ENCODE measurements at places on chromosomes 3 and 15.

DNA sequence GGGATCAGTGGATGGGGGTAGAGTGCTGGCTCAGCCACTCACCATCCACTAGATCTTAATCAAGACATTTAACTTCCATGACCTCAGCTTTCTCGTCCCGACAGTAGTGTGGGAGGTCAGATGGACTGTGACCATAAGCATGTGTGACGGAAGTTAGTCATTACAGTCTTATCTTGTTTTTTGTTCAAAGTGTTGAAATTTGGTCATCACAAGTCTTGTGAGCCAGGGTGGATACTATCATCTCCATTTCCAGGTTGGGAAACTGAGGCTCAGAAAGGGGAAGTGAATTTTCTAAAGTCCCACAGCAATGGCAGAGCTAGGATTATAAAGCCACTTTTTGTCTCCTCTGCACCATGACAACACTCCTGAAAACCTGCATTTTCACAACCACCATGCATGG, 32.0 kb upstream of the ITGA11 start:
- no peak for DNase-seq

GRCh38 chr3:133384331-133385027, 15.4 kb upstream of the BFSP2 start:
- DNase-seq = no peak

DNA sequence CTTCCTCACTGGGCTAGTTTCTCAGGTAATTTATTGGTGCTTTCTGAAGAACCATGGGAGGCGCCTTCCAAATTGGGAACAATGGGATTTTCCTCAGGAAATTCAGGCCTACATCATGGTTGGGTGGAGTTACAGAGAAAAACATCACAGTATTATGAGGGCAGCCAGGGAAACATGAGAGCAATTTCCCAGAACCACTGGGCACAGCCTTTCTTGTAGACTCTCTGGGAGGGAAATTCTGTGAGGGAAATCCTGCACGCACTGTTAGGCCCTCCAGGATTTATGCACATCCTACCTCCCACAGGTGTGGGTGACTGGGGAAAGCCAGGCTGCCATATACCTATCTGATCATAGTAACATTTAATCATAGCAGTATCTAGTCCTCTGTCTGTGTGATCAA, 13.2 kb downstream of the POPDC2 start:
- no peak for DNase-seq

DNA sequence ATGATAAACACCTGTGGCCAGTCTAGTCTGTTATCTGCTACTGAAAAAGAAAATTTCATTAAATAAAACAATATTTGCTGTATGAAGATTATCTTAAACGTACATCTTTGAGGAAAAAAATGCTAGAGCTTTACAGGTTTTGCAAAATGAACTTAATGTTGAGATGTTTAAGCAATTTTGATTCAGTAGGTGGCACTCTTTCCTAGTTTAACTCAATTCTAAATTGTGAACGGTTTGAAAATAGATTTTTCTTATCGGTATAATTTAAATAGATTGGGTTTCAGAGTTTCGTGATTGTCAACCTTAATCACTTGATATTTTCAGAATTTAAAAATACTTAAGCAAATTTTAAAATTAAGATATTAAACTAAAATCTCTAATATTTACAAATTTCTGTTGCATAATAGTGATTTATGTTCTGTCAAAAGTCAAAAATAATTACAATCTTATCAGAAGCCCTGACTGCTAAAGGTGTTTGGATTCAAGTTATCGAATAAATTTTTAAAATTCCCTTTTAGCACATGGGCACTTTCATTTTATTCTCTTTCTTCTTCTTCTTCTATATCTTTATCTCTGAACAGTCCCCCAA, 7.0 kb upstream of the RNF111 start:
- DNase-seq = peak; percentile 49

GRCh38 chr3:16665282-16665741, 60.1 kb upstream of the DAZL start:
- DNase-seq = no peak

GRCh38 chr3:2061360-2061759, 37.3 kb upstream of the CNTN4 start:
- no peak for DNase-seq

- no peak for DNase-seq
These were observed 85.4 kb downstream of the TIGIT start for GRCh38 chr3:114379266-114379665.

GRCh38 chr15:29133321-29133720, 136.3 kb downstream of the NSMCE3 start:
- no peak for DNase-seq

DNA sequence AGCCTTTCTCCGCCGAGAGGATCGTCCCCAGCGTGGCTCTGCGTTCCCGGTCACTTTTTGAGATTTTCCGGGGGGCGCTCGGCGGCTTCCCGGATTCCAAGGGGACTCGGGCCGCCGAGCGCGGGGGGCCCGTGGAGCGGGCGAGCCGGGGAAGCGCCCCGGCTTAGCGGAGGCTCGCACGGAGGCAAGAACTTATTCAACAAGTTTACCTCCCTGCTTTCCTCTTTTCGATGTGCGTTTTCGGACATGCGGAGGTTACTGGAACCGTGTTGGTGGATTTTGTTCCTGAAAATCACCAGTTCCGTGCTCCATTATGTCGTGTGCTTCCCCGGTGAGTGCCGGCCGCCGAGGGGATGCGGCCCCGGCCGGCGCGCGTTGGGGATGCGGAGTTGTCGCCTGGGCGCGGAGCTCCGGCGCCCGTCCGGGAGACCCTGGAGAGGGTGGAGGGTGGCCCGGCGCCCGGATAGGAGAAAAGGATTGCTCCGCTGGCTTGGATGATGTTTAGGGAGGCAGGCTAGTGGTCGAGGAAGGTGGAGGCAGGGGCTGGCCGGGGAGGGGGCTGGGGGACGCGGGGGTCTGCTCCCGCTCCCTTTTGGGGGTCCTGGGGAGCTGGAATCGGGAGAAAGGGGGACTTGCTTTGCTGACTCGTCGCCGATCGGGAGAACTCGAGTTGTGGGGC, 810 bp downstream of the PTPRG start:
- DNase-seq = no peak

DNA sequence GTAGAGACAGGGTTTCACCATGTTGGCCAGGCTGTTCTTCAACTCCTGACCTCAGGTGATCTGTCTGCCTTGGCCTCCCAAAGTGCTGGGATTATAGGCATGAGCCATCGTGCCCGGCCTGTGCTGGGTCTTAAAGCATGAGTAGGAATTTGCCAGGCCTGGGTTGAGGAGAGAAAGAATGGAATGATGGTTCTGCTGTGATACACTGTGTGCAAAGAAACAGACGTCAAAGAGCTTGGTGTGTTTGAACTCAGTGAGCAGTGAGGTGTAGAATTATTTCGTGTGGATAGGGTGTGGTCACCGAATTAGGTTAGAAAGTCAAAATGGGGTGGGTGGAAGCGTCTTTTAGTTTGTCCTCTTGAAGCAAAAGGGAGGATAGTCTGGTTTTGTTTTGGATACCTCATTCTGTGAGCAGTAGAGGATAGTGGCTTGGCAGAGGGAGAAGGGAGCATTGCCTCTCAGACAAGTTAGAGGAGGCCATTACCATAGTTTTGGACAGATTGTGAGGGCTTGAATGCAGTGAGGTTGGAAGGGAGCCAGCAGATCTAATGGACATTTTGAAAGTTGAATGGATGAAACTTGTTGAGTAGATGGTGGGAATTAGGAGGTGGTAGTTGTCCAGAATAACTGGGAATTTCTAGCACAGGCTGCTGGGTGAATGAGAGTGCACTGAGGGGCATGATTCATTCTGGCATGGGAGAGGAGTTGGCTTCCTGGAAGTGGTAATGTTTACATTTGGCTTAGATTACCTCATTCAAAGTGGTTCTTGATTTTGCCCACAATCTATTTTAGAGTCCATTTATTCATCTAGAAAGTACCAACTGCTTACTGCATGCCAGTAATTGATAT, 27.2 kb downstream of the AKAP13 start:
- DNase-seq = no peak

GRCh38 chr15:78018445-78018844, 59.1 kb downstream of the TBC1D2B start:
- DNase-seq = no peak

DNA sequence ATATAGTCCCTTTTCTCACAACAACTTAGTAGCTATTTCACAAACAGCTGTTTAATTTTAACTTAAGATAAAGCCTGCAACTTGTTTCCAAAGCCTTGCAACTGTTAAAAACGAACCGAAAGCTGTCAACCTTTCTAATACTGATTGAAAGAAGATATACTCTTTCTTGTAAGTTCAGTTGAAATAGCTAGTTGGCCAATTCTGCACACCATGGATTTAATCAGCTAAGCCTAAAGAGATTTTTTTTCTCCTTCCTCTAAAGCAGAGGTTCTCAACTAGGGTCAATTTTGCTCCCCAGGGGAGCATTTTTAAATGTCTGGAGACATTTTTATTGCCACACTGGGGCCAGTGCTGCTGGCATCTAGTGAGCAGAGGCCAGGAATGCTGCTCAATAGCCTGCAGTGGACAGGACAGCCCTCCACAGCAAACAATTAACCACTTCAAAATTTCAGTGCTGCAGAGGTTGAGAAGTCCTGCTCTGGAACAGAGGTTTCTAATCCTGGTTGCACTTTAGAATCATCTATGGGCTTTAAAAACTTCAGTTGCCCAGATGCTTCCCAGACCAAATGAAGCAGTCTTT, 26.2 kb downstream of the MINDY4B start:
- DNase-seq = no peak

DNA sequence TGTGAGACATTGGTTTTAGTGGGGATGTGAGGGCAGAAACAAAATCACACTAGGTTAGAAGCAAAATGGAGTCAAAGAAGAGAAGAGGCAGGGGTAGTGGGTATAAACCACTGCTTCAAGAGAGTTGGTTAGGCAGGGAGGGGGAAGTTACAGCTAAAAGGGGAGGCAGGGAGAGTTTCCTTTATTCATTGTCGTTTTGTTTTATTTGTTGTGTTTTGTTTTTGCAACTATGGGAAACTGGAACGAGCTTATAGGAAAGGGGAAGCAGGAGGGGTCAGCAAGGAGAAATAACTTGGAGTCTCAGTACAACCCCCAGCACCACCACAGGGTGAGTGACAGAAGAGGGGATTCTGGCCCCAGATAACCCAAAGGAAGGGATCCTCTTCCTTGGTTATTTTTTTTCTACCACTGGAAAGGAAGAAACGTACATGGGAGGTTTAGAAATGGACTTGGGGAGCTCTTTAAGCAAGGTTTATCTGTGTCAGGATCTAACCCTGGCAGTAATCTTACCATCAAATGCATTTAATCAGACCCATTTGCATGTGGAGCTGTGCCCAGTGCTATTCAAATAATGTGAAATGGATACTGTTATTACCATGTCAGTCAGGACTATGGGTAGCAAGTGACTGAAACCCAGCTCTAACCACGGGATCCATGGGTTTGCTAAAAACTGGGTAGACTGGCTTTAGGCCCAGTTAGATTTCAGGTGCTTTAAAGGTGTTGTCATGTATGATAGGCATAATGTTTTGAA, 68.7 kb downstream of the CCNL1 start:
- no peak for DNase-seq

DNA sequence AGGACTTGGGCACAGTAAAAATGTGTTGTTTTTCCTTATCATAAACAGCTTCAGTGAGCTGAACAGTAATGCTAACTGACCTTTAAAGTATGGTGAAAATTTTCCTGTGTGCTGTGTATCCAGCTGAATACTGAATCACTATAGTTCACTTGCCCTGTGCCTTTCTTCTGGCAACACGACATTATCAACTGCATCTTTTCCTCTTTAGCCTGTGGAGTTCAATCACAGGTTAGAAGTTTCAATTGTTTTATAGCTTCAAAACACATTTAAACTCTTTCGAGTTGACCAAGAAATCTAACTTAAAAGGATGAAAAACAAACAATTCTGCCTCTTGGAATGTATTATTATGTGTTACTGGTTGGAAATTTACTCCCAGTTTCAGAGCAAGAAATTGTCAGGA, 1120.7 kb upstream of the ALCAM start:
- no peak for DNase-seq

- DNase-seq = no peak
These were observed 4.0 kb downstream of the B2M start for GRCh38 chr15:44715142-44715796.

DNA sequence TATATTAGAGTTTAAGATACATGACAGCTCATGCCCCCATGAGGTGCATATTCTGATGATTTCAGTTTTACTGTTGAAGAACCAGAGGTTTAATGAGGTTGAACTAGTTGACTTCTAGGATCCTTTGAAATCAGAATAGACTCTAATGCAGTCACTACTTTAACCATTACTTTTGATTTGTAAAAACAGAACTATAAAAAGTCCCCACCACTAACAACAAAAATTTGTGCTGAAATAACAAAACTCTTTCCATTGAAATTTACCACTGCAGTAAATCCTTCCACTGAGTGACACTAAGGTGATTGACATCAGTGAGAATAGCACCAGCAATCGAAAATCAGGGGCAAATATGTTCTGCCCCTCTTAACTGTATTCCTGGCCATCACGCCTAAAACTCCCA, 214.1 kb downstream of the SHQ1 start:
- no peak for DNase-seq

- DNase-seq = no peak
These were observed 15.2 kb downstream of the TRAIP start for GRCh38 chr3:49841126-49841696.

GRCh38 chr15:40565333-40566238, 744 bp upstream of the CCDC32 start:
- DNase-seq = no peak

DNA sequence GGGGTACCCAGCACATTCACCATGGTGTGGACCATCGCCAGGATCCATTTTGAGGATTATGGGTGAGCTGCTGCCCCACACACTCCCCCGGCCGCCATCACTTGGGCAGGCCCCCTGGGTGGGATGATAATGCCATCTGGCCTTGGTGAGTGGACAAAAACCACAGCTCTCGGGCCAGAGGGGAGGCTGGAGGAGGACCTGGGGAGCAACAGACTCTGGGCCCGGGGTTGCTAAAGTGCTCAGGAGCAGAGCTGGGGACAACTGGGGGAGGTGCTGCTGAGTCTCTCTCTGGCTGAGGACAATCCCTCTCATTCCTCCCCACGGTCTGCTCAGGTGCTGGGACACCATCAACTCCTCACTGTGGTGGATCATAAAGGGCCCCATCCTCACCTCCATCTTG, 29.0 kb downstream of the VIPR1 start:
- DNase-seq = no peak

DNA sequence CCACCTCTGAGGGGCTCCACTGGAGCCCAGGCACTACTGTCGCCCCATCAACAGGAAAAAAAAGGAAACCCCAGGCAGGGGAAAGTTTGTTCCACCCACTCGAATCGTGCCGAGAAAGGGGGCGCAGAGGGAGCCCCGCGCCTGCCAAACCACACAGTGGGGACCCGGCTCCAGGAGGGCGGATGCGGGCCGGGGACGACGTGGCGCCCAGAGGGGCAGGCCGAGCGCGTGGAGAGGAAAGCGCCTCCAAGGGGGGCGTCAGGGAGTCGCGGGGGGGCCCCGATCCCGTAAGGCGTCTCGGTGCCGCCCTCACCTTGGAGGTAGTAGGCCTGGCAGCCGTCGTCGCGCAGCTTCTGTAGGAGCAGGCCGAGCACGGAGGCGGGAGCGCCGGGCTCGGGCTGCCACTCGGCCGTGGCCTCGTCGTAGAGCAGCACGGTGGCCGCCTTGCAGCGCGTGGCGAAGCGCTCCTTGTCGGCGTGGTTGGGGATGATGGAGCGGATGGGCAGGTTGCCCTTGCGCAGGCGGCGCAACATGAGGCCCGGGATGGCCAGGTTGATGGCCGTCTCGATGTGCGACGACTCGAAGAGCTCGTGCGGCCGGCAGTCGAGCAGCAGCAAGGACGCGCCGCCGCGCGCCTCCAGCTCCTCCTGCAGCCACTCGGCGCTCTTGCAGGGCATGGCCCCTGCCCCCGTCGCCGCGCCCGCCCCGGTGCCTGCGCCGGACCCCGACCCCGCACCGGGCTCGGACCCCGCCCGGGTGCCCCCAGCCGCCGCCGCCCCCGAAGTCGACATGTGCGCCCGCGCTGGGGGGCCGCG, 627 bp downstream of the DUSP7 start:
- no peak for DNase-seq

Data from NCI-H774 (cell line).